Neural progenitor cell (in vitro differentiated cells): ENCODE measurements at places on chromosomes 11 and 22. TPM values are rescaled to one million over a fixed set of nuclear protein-coding genes. Genes with fewer than 3 reads are reported as not detected.

The MRGPRF gene
- total RNA-seq = 0.56 and 3.5 TPM in 2 replicates

The APOBEC3G gene
- total RNA-seq = 0.30 and 0.90 TPM in 2 replicates

The MCAM gene
- 23.3 and 28.2 TPM in 2 replicates for total RNA-seq

The ASPHD2 gene
- total RNA-seq = 9.3 and 12.7 TPM in 2 replicates

The HORMAD2 gene
- total RNA-seq = not detected in 2 replicates

The KLHL22 gene
- total RNA-seq = 14.3 and 31.9 TPM in 2 replicates

The MAP6 gene
- total RNA-seq = 9.7 and 9.9 TPM in 2 replicates

DNA sequence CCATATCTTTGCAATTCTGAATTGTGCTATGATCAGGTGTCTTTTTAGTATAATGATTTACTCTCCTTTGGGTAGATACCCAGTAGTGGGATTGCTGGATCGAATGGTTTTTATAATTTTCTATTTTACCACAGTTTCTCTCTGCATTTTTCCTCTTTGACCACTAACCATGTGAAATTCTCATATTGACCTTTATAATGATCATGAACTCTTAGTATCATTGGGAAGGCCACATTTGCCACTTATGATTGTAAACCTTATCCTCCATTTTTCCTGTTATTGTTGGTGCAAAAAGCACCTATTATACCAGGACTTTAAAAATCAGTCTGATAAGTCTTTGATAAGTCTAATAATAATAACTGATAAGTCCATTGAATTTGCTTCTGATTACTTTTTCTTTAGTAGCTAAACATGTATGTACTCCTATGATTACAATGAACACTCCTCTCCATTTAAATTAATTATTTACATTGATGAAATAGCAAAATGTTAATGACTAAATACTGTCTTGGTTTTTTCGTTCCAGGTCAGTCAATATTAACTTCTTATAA is 9.6 kb downstream of the NEAT1 start:
- H3K36me3 ChIP-seq = no peaks in the 10 kb centered on the region
- DNase-seq = no peak
- no peak overlapping the region for H3K4me3 ChIP-seq
- peaks cover 5% of the 10 kb centered on the region for H3K4me1 ChIP-seq
- no peak overlapping the region for H3K27ac ChIP-seq
- H3K27me3 ChIP-seq = no peaks in the 10 kb centered on the region

GRCh38 chr11:62149986-62150886 is 26.4 kb downstream of the INCENP start:
- no peaks in the 10 kb centered on the region for H3K36me3 ChIP-seq
- no peaks in the 10 kb centered on the region for H3K27me3 ChIP-seq
- H3K27ac ChIP-seq = no peak overlapping the region
- no peak for DNase-seq

- no peak overlapping the region for H3K27ac ChIP-seq
- H3K4me1 ChIP-seq = no peaks in the 10 kb centered on the region
- H3K4me3 ChIP-seq = no peak overlapping the region
- H3K27me3 ChIP-seq = no peaks in the 10 kb centered on the region
- H3K36me3 ChIP-seq = no peaks in the 10 kb centered on the region
- DNase-seq = no peak
Observed at GRCh38 chr11:108237058-108237481, 14.2 kb downstream of the ATM start.

DNA sequence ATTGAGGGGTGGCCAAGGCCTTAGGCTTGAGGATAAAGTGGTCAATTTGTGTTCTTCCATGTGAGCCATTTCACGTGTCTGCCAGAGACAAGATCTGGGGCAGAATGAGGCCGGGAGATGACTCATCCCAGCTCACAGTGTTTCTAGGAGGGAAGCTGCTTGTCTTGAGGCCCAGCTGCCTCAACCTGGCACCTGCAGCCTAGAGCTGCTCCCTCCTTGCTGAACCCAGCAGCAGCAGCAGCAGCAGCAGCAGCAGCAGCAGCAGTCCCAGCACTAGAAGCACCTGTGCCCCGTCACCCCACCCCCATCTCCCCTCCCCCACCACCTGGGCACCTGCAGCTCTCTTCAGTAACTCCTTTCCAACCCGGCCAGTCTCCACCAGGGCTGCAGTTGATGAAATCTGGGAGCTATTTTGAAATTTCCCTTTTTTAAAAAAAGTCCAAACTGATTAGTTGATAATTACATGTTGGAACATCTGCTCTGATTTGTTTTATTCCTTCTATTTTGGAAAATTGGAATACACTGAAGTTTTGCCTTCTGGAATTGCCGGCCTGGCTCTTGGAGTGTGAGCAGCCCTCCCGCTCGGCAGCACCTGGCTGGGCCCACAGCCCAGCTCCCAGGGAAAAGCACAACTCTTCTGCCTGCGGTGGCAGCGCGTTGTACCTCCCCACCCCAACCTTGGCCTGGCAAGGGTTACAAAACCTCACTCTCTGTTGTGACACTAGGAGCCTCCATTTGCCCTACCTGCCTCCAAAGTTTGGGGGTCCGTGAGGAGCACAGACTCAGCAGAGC is 143.5 kb downstream of the NXPE2 start:
- H3K4me3 ChIP-seq = no peak overlapping the region
- no peak overlapping the region for H3K27ac ChIP-seq
- H3K36me3 ChIP-seq = no peaks in the 10 kb centered on the region

GRCh38 chr11:121282386-121282785 is 10.2 kb upstream of the SC5D start:
- H3K4me1 ChIP-seq = no peaks in the 10 kb centered on the region
- no peak overlapping the region for H3K27ac ChIP-seq
- H3K36me3 ChIP-seq = no peaks in the 10 kb centered on the region
- no peak overlapping the region for H3K4me3 ChIP-seq
- DNase-seq = no peak

DNA sequence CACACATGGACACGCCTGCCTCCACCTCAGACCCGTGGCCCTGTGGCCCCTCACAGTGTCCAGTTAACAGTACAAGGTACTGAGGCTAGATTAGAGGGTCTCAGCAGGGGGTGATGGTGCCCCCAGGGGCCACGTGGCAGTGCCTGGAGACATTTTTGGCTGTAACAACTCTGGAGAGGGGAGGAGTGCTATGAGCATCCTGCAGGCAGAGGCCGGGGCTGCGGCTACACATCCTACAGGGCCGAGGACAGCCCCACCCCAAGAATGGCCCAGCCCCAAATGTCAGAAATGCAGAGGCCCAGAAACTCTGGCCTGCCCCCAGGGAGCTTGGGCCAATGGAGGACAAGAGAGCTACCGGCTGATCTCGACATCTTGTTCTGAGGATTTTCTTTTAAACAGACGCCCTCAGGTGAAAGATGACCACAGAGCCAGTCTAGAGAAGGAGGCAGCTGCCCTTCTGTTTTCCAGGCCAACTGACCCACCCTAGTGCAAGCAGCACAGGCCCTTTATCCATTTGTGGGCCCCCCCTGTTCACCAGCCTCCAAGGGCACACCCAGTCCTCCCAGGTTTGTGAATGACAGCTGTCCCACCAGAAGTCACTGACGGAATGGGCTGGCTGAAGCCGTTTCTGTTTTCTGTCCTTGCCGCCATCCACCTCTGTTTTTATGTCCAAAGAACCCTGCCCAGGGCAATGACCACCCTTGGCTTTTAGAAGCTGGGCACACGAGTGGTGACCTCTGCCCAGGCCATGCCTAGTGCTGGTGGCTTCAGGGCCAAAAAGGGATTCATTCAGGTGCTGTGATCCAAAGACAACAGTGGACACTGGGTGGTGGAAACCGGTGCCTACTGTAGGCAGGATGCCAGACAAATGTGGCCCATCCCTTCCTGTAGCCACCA is 85.2 kb upstream of the LINC01488 start:
- H3K27me3 ChIP-seq = no peaks in the 10 kb centered on the region
- H3K4me3 ChIP-seq = no peak overlapping the region
- H3K4me1 ChIP-seq = peaks cover 5% of the 10 kb centered on the region

DNA sequence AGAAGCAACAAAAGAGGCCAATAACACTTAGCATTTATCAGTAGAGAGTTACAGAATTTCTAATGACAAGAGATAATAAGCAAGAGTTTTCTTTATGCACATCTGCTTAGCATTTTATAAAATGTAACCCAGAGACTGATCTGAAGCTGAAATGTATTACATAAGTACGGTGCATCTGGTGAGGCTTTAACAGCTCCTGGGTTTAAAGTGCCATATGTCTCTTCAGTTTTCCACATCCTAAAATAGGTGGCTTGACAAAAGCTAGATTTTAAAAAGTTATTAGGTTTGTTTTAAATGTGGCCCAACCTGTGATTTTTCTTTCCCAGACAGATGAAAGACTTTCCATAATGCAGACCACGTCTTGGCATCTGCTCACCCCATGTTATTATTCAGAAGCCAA is 620.7 kb upstream of the ARHGAP42 start:
- no peaks in the 10 kb centered on the region for H3K36me3 ChIP-seq
- H3K27ac ChIP-seq = no peak overlapping the region
- no peak overlapping the region for H3K4me3 ChIP-seq
- no peaks in the 10 kb centered on the region for H3K27me3 ChIP-seq

DNA sequence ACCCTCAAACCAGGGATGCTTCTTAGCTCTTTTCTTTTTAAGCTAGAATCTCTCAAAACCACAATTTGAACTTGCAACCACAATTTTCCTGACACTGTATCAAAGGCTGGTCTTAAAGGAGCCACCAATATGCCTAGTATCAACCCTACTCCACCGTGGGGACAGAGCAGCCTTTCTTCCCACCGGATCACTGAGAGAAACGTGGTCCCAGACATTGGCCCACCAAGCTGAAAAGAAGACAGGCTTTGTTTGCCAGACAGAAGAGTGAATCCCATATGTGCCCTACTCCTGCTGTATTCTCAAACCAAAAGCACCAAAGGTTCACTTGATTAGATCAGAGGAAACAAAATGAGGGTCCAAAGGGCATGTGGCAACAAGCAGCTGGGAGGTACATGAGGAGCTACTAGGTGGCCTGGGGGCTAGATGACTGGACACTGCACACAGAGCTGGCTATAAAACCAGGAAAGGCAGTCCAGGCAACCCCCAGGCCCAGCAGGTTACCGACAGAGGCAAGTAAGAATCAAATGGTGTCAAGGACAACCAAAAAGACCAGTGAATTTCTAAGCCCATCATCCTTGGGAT is 3.6 kb upstream of the VWCE start:
- H3K27me3 ChIP-seq = peaks cover 8% of the 10 kb centered on the region
- DNase-seq = no peak
- H3K36me3 ChIP-seq = no peaks in the 10 kb centered on the region
- no peak overlapping the region for H3K4me3 ChIP-seq

DNA sequence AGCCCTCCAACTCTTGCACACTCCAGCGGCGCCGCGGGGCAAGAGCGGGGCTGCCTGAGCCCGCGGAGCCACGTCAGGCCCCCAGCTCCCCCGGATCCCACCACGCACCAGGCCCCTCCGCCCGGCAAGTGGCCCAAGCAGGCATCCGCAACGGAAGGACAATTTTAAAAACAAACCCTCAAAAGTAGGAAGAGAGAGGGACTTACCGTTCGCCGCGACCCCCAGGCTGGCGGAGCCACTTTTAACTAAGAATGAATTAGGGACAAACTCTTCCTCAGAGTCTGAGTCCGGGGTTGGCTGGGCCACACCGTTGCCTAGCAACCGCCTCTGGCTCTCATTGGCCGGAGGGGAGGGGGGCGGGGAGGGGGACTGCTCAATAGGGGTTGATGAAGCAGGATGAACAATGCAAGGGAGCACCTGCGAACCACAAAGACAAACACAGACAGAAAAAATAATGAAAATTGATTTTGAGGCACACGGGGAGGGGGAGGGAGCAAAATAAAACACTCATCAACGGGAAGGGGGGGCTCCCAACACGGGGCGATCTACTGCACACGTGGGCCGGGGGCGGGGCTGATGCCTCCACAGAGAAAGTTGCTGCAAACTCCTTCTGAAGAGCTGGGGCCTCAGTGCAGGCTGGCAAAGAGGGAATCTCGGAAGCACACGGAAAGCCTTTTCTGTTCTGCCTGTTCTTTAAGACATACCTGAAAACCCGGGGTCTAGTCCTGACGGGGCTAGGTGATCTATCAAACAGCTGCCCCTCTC is 387.5 kb upstream of the NARS2 start:
- H3K36me3 ChIP-seq = no peaks in the 10 kb centered on the region
- peak overlapping the region; percentile 71 for H3K4me3 ChIP-seq
- H3K27me3 ChIP-seq = peaks cover 9% of the 10 kb centered on the region
- H3K27ac ChIP-seq = no peak overlapping the region

DNA sequence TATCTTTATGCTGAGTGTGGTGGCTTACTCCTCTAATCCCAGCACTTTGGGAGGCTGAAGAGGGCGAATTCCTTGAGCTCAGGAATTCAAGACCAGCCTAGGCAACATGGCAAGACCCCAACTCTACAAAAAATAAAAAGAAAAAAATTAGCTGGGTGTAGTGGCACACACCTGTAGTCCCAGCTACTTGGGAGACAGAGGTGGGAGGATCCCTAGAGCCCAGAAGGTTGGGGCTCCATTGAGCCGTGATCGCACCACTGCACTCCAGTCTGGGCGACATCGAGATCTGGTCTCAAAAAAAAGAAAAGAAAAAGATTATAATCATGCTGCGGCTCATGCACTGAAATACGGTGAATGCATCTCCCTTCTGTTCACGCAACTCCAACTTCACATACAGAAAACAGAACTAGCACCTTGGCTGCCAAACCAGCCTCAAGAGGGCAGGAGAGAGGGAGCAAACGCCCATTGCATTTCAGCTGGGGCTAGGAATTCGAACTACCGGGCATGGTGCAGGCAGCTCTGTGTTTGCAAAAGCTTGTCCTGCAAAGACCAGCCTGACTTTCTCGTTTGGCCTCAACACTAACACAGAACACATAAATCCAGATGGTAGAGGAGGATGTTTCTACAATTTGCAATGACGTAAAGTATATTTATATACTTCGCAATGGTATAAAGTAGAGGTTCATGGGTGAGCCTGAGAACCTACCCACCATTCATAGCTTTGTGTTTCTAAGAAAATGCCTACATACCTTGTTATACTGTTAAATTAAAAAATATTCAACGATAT is 6.3 kb upstream of the SYNGR1 start:
- no peak overlapping the region for H3K4me3 ChIP-seq
- H3K4me1 ChIP-seq = peaks cover 7% of the 10 kb centered on the region
- DNase-seq = peak; percentile 75
- no peaks in the 10 kb centered on the region for H3K36me3 ChIP-seq

- no peak overlapping the region for H3K4me3 ChIP-seq
- DNase-seq = no peak
- no peaks in the 10 kb centered on the region for H3K36me3 ChIP-seq
- peaks cover 26% of the 10 kb centered on the region for H3K4me1 ChIP-seq
- H3K27me3 ChIP-seq = no peaks in the 10 kb centered on the region
Observed at GRCh38 chr11:330694-331357, 10.2 kb upstream of the IFITM3 start.

- no peaks in the 10 kb centered on the region for H3K27me3 ChIP-seq
- no peak overlapping the region for H3K27ac ChIP-seq
- DNase-seq = peak; percentile 73
- no peaks in the 10 kb centered on the region for H3K36me3 ChIP-seq
- H3K4me1 ChIP-seq = no peaks in the 10 kb centered on the region
Observed at GRCh38 chr11:121082670-121083069, 18.4 kb upstream of the TECTA start.
